Foreskin keratinocyte (primary cell): ENCODE measurements at places on chromosomes 7 and 10. TPM values are rescaled to one million over a fixed set of nuclear protein-coding genes. Genes with fewer than 3 reads are reported as not detected.

The PLAC9 gene
- not detected in 2 replicates for total RNA-seq

The SAMD9L gene
- total RNA-seq = 7.6 and 13.5 TPM in 2 replicates

The IQUB gene
- 0.04 and 0.07 TPM in 2 replicates for total RNA-seq

The KIF11 gene
- total RNA-seq = 34.1 and 41.5 TPM in 2 replicates

The GSDME gene
- total RNA-seq = 57.0 and 68.5 TPM in 2 replicates

The ZNF853 gene
- total RNA-seq = 0.03 and 0.07 TPM in 2 replicates

The IL15RA gene
- total RNA-seq = 2.3 and 3.6 TPM in 2 replicates

The HOXA2 gene
- 0.25 and 0.31 TPM in 2 replicates for total RNA-seq

The PDCD4 gene
- 48.2 and 59.2 TPM in 2 replicates for total RNA-seq

The AGAP5 gene
- 2.6 and 3.4 TPM in 2 replicates for total RNA-seq

The PIP gene
- not detected in 2 replicates for total RNA-seq

The CALD1 gene
- total RNA-seq = 176 and 183 TPM in 2 replicates

The HEPACAM2 gene
- not detected in 2 replicates for total RNA-seq

The TBXAS1 gene
- total RNA-seq = 2.1 TPM in 2 replicates

The ZPBP gene
- not detected in 2 replicates for total RNA-seq

The DYNC1I1 gene
- total RNA-seq = 0.10 and 0.21 TPM in 2 replicates

The C10orf105 gene
- total RNA-seq = not detected in 2 replicates

The OR9A2 gene
- not detected in 2 replicates for total RNA-seq

The HHEX gene
- total RNA-seq = not detected in 2 replicates

The OR2A12 gene
- total RNA-seq = not detected in 2 replicates

The NKX1-2 gene
- total RNA-seq = 4.5 and 5.5 TPM in 2 replicates

The GRID2IP gene
- 0.04 and 0.14 TPM in 2 replicates for total RNA-seq

The C10orf62 gene
- not detected in 2 replicates for total RNA-seq

The PLPP4 gene
- 0.31 and 0.35 TPM in 2 replicates for total RNA-seq

The PON3 gene
- total RNA-seq = 1.7 and 2.0 TPM in 2 replicates

The FGFBP3 gene
- 0.20 and 0.32 TPM in 2 replicates for total RNA-seq

The APBB1IP gene
- not detected in 2 replicates for total RNA-seq

The MUC12 gene
- total RNA-seq = 0.21 and 1.0 TPM in 2 replicates

The HIP1 gene
- total RNA-seq = 15.8 and 16.0 TPM in 2 replicates

The CRYGN gene
- not detected in 2 replicates for total RNA-seq

The GPR158 gene
- not detected in 2 replicates for total RNA-seq

The DLX5 gene
- total RNA-seq = 0.28 and 0.37 TPM in 2 replicates

The UCMA gene
- not detected in 2 replicates for total RNA-seq

The ADAMTS14 gene
- 0.10 TPM in 1 of 2 replicates, not detected in the other for total RNA-seq

The MAPK8 gene
- 32.5 and 34.0 TPM in 2 replicates for total RNA-seq

The INHBA gene
- 67.9 and 117 TPM in 2 replicates for total RNA-seq

The MEOX2 gene
- not detected in 2 replicates for total RNA-seq

The ARHGEF35 gene
- total RNA-seq = 13.7 and 29.0 TPM in 2 replicates

The ANKRD61 gene
- total RNA-seq = 0.14 and 0.28 TPM in 2 replicates

The PWWP2B gene
- total RNA-seq = 10.5 and 12.5 TPM in 2 replicates

The CTTNBP2 gene
- 0.14 and 0.75 TPM in 2 replicates for total RNA-seq

The SH2B2 gene
- 0.35 and 0.41 TPM in 2 replicates for total RNA-seq

The HOGA1 gene
- total RNA-seq = 0.48 and 0.56 TPM in 2 replicates

The FFAR4 gene
- total RNA-seq = not detected in 2 replicates

The ZNF804B gene
- total RNA-seq = not detected in 2 replicates

The LIPF gene
- total RNA-seq = not detected in 2 replicates

The HDAC9 gene
- total RNA-seq = 19.5 and 24.9 TPM in 2 replicates

The COL13A1 gene
- 2.0 and 2.7 TPM in 2 replicates for total RNA-seq

The TMEM229A gene
- not detected in 2 replicates for total RNA-seq

The CARD11 gene
- 22.3 and 27.7 TPM in 2 replicates for total RNA-seq

The ZNF33A gene
- total RNA-seq = 18.3 and 18.9 TPM in 2 replicates

The CISD1 gene
- 44.5 and 45.5 TPM in 2 replicates for total RNA-seq

The CYP26A1 gene
- not detected in 2 replicates for total RNA-seq

The EPHA1 gene
- total RNA-seq = 35.0 and 38.9 TPM in 2 replicates

The SLC18A3 gene
- total RNA-seq = not detected in 2 replicates

The ZNF25 gene
- 3.3 and 3.9 TPM in 2 replicates for total RNA-seq

The FAM237B gene
- total RNA-seq = not detected in 2 replicates

The RTKN2 gene
- total RNA-seq = 1.8 and 2.6 TPM in 2 replicates

The MMP21 gene
- not detected in 2 replicates for total RNA-seq
